PC-9 (cell line): ENCODE measurements at places on chromosomes 2 and 18.

GRCh38 chr2:180258041-180258537 is 251.0 kb upstream of the CWC22 start:
- DNase-seq, result no peak

- no peak for DNase-seq
Observed at GRCh38 chr2:27596627-27597026, 13.8 kb downstream of the ZNF512 start.

DNA sequence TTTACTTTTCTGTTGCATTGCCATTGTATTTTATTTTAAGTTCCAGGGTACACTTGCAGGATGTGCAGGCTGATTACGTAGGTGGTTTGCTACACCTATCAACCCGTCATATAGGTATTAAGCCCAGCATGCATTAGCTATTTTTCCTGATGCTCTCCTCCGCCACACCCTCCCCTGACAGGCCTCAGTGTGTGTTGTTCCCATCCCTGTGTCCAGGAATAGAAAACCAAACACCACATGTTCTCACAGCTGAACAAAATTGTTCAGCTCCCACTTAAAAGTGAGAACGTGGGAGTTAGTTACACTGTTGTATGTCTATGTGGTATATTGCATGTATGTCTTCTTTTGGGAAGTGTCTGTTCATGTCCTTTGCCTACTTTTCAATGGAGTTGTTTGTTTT is 1631.7 kb downstream of the DPP10 start:
- DNase-seq, result no peak

- no peak for DNase-seq
Observed at GRCh38 chr2:170463206-170463537, 252.0 kb upstream of the SP5 start.

GRCh38 chr18:58045242-58046092 is 1.4 kb downstream of the NEDD4L start:
- DNase-seq, result peak; percentile 70

GRCh38 chr2:49123600-49123999 is 30.7 kb downstream of the FSHR start:
- no peak for DNase-seq

DNA sequence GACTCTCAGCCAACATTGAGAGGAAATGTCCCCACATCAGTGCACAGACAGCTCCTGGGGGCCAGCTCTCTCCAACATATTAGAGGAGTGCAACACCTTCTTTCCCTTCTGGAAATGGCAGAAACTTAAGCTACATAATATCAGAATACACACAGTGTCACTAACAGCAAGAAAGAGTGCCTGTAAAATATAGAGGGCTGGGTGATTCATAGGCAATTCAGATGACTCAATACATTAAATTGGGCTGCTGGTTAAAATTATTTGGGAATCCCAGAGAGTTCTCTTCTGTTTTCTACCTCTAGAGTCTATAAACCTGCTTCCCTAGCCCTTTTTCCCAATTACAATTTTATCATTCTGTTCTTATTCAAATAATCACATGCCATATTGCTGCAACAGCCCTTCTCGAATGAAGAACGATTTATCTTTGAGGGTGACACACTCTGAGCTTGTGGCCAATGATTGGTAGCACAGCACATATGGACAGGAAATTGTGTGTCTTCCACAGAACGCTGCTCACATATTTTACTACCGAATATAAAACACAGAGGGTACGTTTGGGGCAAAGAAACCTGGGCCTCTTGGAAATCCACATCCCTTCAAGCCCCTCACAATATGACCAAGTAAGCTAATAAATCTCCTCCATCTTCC is 381.2 kb downstream of the MBD2 start:
- no peak for DNase-seq

- DNase-seq, result no peak
Observed at GRCh38 chr18:72634500-72634899, 90.4 kb upstream of the CBLN2 start.
